ENCODE measurements at places on chromosomes 11 and 22.

- DNase-seq: no peak
Measured at GRCh38 chr11:90556606-90557005, 333.8 kb upstream of the CHORDC1 start.

- no peak for DNase-seq
Measured at GRCh38 chr11:120065876-120066275, 72.0 kb downstream of the TRIM29 start.

DNA sequence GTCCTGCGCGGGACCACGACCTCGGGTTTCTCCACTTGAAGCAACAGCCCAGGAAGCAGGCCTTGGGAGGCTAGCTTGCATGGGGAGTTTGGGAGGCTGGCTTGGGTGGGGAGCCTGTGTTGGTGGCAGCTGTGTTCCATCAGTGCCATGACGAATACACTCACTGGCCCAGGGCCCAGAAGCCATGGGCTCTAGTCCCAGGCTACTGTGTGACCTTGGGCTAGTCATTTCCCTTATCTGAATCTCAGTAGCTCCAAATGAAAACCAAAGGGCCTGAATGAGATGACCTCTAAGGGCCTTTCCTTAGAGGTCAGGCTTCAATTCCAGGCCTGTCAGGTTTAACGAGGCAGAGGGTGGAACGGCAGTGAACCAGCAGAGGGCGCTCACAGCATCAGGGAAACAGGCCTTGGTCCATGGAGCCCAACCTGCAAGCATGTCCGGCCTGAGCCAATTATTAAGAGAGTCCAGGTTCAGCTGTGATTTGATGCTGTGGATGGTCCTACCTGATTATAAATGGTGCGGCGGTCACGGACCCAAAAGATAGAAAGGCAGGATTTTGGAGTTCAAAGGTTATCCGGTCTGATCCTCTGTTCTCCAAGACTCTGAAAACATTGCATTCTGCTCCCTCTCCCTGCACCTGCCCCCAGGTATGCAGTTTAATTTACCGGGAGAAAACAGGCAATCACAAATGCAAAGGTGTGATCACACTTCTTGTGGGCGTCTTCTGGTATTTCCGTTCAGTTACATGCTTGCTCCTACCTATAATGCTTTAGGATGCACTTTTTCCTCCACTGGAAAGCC lies 15.9 kb downstream of the PTPN5 start:
- DNase-seq: no peak

GRCh38 chr11:1832211-1832919 lies 2.4 kb upstream of the SYT8 start:
- DNase-seq: no peak

DNA sequence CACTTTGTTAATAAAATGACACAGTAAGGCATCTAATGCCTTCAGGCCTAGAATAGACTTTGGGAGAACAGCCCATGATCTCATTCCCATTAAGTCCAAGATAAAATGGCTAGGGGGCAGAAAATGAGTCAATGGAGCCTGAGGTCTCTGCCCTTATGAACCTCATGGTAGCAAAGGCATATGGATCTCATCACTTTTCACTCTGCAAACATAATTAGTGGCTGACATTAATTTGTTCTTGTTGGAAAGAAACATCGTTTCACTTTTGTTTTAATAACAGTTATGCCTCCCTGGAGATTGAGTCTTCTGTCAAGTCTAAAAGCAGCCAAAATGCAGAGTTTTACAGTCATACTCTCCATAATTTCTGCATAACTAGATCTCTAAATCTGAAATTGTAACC lies 111.8 kb upstream of the API5 start:
- DNase-seq: no peak

DNA sequence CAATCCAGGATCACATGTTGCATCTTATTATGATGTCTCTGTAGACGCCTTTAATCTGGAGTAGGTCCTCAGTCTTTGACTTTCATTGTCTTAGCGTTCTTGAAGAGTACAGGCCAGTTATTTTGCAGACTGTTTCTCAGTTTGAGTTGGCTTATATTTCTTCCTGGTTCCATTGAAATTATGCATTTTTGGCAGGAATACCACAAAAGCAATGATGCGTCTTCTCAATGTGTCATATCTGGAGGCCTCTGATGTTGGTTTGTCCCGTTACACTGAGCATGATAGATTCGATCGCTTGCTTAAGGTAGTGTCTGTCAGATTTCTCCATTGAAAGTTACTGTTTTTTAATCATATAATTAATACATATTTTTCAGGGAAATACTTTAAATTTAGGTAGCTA lies 30.6 kb downstream of the TECTA start:
- no peak for DNase-seq

- no peak for DNase-seq
Measured at GRCh38 chr11:77876045-77876444, 55.1 kb downstream of the AAMDC start.

GRCh38 chr22:20656516-20656901 lies 117.4 kb upstream of the SERPIND1 start:
- DNase-seq: no peak

- DNase-seq: no peak
Measured at GRCh38 chr11:94884376-94884775, 89.0 kb downstream of the CWC15 start.

- DNase-seq: no peak
Measured at GRCh38 chr11:15313862-15314261, 199.1 kb downstream of the INSC start.

DNA sequence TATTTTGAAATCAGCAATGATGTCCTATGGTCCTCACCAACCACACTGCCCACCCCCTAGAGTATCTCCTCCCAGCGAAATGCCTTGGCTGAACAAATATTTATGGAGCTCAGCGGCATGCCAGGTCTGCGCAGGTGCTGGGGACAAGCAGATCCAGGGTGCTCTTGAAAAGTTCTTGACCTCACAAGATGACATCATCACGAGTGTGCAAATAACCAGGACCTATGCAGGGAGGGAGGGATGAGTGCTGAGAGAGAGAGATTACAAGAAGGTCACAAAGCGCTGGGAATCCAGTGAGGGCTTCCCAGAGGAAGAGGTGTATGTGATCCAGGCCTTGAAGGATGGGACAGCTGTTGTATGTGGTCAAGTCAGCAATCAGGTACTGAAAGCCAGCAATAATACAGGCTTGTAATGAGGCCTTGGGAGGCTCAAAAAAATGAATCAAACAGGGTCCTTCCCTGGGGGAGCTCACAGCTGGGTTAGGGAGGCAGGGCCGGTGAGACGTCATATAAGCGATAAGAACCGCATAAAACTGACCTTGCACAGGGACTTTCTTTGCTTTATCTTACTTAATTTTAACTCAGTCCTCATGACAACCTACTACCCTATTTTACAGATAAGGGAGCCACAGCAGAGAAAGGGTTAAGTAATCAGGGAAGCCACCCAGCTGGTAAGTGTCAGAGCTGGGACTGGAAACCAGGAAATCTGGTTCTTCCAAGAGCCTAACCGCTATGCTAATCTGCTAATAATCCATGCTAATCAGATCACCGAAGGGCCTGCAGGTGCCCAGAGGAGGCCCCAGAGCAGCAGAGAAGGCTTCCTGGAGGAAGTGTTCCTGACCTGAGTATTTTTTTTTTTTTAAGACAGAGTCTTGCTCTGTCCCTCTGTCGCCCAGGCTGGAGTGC lies 8.2 kb downstream of the ARRB1 start:
- DNase-seq: no peak

DNA sequence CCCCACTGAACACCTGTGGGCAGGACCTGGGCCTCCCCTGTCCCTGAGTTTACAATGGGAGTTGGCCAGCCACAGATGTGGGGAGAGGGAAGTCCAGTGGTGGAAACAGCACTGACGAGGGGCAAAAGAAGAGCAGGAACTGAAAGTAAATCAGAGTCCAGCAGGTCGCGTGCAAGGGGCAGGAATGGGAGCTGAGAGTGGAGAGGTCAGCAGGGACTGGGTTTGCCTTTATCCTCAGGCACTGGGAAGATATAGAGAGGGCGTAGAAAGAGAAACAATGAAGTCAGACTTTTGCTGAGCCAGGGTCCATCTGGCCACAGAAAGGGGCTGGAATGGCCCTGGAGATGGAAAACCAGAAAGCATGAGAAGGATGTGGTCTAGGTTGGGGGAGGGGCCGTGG lies 8.5 kb downstream of the P2RY6 start:
- DNase-seq: no peak

DNA sequence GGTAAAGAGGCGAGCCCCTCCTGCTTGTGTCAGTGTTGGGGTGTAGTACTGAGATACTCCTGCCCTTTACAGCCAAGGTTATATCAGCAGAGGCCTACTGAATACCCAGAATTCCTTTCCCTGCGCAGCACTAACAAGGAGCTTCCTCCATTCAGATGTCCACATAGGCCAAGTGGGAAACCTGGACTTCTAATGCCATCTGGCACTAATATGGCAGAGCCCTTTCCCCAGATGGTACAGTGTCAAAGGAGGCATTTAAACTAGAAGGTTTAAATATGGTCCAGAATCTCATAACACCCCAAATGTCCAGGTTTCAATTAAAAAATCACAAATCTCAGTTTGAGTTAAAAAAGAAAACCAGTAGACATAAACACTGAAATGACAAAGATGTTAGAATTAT lies 68.8 kb downstream of the USP47 start:
- DNase-seq: no peak

GRCh38 chr11:115739146-115739545 lies 234.9 kb upstream of the CADM1 start:
- no peak for DNase-seq

DNA sequence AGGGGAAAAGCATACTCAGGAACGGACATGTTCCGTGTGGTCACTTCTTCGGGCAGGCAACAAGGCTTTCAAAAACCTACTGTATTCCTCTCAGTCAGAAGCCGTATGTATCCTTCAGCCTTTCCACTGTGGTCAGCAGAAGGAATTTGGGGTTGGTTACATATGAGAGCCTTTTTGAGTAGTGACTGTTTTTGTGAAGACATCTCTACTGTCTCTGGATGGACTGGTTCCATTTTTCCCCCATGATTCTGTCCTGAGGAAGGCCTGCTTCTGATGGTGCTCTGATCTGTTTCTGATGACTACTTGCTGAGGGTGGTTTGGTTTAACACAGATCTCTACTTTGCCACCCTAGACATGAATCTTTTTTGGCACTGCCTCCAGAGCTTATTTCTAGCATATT lies 63.7 kb upstream of the HORMAD2 start:
- no peak for DNase-seq

- peak; percentile 43 for DNase-seq
Measured at GRCh38 chr11:48052183-48053044, 72.1 kb downstream of the PTPRJ start.

DNA sequence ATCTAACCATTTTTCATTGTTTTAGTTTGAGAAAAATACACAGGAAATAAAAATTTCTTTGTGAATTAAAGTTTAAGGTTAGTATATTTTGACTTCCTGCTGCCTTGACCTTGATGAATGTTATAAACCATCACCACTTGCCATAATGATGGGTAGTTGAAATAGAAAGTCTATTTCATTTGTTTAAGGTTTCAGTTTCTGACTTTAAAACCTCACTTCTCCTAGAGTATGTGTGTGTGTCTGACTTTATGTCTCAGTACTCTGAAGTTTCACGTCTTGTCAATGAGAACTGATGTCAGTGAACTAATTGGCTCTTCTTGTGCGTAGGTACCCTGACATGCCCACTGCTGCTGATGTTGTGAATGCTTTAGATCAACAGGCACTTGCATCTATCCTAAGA lies 188.2 kb downstream of the METTL15 start:
- DNase-seq: no peak

GRCh38 chr11:64226507-64227051 lies 505 bp downstream of the NUDT22 start:
- DNase-seq: no peak

- DNase-seq: no peak
Measured at GRCh38 chr11:15907806-15908205, 448.5 kb downstream of the SOX6 start.

DNA sequence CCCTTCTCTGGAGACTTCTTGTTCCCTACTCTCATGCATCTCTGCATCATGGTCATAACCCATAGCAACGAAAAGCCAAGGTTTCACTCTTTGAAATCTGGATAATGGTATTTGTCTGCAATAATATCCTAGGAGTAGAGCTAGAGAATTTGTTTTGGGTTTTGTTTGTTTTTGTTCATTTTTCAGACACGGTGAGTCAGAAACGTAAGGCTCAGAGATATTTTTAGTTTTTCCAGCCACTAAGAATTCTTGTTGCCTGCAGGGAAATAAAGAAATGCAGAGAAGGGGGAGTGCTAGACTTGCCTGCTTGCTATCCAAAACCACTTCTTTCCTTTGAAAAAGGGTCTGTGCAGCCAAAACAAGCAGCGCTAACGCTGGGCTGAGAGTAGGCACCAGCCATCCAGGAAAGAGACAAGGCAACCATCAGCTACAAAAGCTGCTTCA lies 26.0 kb downstream of the POU2AF3 start:
- no peak for DNase-seq

DNA sequence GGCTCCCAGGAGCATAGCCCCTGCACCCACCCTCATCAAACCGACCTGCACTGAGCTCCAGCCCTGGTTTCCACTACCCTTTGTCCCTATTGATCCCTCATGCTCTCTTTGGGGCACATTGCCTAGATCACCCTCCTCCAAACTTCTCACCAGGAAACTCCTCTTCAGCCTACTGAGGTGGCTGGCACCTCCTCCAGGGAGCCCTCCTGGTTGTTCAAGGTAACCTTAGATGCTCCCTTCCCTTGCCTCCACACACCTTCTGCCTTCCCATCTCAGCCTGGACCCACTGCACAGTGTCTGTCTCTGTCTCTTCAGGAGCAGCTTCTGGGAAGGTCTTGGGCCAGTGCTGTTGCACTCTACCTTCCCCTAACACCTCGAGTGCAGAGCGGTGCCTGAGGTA lies 15.8 kb upstream of the WNT7B start:
- DNase-seq: no peak

DNA sequence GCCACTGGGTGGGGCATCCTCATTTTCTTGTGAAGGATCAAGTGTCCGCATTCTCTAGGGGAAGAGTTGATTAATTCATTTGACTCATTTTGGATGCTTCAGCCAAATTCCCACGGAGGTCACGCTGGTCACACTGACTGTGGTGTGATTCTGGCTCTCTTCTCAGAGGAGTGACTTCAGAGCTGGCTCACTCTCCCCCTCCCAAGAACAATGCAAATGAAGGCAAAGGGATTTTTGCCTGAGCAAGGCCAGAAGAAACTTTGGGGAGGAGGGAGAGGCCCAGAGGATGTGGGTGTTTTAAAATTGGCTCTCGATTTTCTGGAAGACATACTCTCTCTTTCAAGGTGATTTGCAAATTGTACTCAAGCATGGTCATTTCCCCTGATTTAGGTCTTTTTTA lies 51.1 kb upstream of the LMO2 start:
- DNase-seq: peak; percentile 30

- no peak for DNase-seq
Measured at GRCh38 chr11:104725796-104726408, 172.4 kb downstream of the CASP12 start.

GRCh38 chr11:2789331-2789730 lies 89.5 kb upstream of the KCNQ1OT1 start:
- DNase-seq: no peak

GRCh38 chr11:91163619-91164451 lies 941.0 kb upstream of the CHORDC1 start:
- peak; percentile 40 for DNase-seq

All from non-pigmented ciliary epithelial cell (primary cell).